Substantia nigra (tissue), 51 donors: ENCODE measurements at places on chromosomes 3 and 15.

DNA sequence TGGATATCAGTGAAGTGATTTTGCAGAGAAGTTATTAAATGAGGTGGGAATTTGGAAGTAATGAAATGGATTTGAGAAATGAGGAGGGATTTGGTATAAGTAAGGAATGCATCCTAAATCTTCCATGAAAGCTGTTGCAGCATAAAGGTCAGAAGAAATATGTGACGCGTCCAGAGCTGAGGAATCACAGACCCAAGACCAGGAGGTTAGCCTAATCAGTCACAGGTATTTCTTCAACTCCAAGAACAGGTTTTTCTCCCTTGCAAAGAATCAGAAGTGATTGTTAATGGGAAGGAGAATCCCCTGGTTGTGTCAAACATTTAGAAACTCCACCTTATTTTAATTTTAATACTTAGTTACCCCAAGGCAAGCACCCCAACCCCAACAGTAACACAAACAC lies 253.2 kb downstream of the MEX3B start:
- no peak for DNase-seq

- DNase-seq = peak; percentile 30
Observed at GRCh38 chr3:71657831-71658530, 67.2 kb downstream of the EIF4E3 start.

GRCh38 chr3:115248274-115248673 lies 101.2 kb upstream of the ZBTB20 start:
- no peak for DNase-seq

DNA sequence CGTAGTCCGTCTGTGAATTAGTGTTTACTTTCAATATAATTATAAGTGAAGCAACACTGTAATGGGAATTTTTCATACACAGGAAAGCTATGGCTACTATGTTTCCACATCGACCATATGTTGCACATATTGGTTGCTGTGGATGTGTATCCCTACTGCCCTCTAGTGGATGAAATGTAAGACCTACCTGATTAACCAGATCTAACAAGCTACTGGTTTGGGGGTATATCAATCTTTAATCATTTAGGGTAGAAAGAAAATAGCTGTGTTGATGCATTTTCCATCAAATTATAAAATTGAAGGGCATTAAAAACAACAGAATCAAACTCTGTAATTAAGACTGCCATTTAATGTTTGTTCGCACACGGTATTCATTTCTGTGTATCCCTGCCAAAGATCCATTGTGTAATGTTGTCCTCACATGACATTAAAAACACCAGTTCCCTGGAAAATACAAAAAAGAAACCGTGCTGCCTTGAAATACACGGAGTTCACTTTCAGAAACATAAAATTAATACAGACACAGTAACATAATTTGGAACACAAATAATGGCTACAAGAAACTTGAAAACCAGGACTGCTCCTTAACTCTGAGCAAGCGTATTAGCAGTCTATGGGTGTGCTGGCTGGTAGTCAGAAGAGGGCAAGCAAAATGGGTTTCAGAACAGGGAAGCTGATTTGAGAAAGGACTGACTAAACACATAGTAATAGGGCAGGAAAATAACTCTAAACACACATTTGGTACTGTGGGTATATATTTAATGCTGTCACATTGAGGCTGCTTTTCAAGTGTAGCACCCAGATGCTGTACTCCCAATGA lies 125.1 kb downstream of the TIGIT start:
- peak; percentile 42 for DNase-seq

GRCh38 chr3:38738630-38739395 lies 77.2 kb downstream of the SCN10A start:
- DNase-seq = no peak

DNA sequence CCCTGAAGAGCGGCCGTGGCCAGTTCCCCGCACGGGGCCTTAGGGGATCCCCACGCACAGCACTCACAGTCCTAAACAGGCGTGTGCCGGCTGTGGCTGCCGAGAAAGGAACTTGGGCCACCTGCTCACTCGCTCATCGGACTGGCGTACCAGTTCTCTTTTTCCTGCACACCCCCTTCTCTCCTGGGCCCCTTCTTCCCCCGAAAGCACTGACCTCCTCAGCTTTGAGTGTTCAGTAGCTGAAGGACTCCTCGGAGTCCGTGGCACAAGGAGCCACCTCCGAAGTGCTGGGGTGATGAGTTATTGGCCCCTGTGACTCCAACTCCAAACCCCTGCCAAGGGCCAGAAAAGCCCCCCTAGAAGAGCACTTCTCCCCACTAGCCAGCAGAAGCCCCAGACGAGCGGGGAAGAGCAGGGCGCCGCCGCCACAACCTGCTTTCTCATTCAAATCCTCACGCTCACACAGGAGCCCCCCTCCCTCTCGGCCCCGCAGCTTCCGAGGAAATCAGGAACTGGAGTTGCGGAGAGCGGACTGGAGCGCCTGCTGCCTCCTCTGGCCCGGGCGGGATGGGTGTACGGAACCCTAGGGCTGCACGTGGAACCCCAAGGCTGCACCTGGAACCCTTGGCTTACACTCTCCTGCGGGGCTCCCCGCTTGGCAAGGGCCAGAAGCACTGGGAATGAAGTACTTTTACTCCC lies at the start of gene PLCH1:
TSS of gene PLCH1 (minus strand) at position 446 of the 699 bp plus-strand sequence. CDS start 40,847 bp downstream, outside the sequence.
- peak; percentile 56 for DNase-seq

GRCh38 chr15:20340331-20340811 lies 201.2 kb downstream of the GOLGA6L6 start:
- no peak for DNase-seq

DNA sequence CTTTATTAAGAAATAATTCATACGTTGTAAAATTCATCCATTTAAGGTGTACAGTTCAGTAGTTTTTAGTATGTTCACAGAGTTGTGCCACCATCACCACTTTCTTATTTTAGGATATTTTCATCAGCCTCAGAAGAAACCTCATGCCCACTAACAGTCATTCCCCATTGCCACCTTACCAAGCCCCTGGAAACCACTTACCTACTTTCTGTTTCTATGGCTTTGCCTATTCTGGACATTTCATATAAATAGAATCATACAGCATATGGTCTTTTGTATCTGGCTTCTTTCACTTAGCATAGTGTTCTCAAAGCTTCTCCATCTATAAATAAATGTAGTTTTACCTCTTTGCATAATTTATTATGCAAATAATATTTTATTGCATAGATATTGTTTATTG lies 6.6 kb downstream of the FETUB start:
- no peak for DNase-seq
